ENCODE measurements at places on chromosomes 12 and 14.

DNA sequence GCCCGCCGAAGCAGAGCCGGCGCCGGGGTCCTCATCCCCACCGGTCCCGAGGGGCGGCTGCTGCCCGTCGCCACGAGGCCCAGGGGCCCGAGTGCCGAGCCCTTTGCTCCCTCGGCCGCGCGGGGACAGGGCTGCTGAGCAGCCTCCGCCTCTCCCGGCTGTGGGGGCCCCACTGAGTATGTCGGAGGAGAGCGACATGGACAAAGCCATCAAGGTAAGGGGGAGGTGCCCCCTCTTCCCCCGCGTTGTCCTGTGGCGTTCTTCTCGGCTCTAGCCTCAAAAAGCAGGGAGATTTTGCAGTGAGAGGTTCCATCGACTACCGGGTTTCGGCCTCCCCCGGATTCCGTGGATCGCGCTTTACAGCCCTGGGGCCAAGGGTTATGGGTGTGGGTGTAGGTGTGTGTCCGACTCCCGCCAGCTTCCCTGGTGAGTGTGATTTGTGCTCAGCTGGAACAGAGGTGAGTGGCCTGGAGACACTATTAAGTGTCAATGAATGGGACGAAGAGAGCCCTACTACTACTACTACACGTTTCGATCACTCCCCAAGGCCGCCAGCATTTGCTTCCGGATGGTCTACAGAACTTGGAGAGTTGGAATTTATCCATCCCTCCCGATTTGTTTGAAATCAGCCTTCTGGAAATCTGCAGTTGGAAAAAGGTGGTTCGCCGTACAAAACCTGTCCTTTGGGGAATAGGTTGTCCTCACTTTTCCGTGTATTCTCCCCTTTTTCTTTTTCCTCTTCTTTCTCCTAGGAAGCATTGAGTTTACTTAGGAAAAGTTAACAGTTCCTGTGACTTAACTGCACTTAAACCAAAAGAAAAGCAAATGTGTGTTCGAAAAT is 748 bp downstream of the MAPKAPK5 start:
- H3K36me3 ChIP-seq = peaks cover 40% of the 10 kb centered on the region
- peaks cover 40% of the 10 kb centered on the region for H3K4me1 ChIP-seq
- no peaks in the 10 kb centered on the region for H3K27me3 ChIP-seq

GRCh38 chr14:102490456-102490855 is 19.1 kb downstream of the ANKRD9 start:
- H3K4me3 ChIP-seq = no peak overlapping the region
- H3K27me3 ChIP-seq = no peaks in the 10 kb centered on the region
- no peak for DNase-seq

- no peak for DNase-seq
- peaks cover 3% of the 10 kb centered on the region for H3K36me3 ChIP-seq
- no peak overlapping the region for H3K27ac ChIP-seq
- H3K4me1 ChIP-seq = no peaks in the 10 kb centered on the region
These were observed 12.9 kb downstream of the MIA2 start for GRCh38 chr14:39246618-39247017.

GRCh38 chr14:68878908-68879307 is 86.0 kb upstream of the ZFP36L1 start:
- H3K36me3 ChIP-seq = peaks cover 3% of the 10 kb centered on the region
- no peak overlapping the region for H3K27ac ChIP-seq
- H3K27me3 ChIP-seq = no peaks in the 10 kb centered on the region
- no peak overlapping the region for H3K4me3 ChIP-seq

DNA sequence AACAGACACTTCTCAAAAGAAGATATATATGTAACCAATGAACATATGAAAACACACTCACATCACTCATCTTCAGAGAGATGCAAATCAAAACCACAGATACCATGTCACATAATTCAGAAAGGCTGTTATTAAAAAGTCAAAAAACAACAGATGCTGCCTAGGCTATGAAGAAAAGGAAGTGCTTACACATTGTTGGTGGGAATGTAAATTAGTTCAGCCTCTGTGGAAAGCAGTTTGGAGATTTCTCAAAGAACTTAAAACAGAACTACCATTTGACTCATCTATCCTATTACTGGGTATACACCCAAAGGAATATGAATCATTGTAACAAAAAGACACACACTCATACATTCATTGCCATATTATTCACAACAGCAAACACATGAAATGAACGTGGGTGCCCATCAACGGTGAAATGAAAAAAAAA is 35.1 kb downstream of the EIF2S3B start:
- H3K36me3 ChIP-seq = no peaks in the 10 kb centered on the region
- no peaks in the 10 kb centered on the region for H3K27me3 ChIP-seq
- H3K27ac ChIP-seq = peak overlapping the region; percentile 39
- peaks cover 9% of the 10 kb centered on the region for H3K4me1 ChIP-seq

DNA sequence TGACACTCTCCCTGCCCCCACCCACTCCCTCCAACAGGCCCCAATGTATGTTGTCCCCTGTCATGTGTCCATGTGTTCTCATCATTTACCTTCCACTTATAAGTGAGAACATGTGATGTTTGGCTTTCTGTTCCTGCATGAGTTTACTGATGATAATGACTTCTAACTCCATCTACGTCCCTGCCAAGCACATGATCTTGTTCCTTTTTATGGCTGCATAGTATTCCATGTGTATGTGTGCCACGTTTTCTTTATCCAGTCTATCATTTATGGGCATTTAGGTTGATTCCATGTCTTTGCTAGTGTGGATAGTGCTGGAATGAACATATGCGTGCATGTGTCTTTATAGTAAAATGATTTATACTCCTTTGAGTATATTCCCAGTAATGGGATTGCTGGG is 100.0 kb upstream of the LHX5 start:
- H3K36me3 ChIP-seq = no peaks in the 10 kb centered on the region
- no peaks in the 10 kb centered on the region for H3K4me1 ChIP-seq
- no peaks in the 10 kb centered on the region for H3K27me3 ChIP-seq
- no peak for DNase-seq
- no peak overlapping the region for H3K4me3 ChIP-seq

GRCh38 chr14:56813143-56813551 is 2.9 kb upstream of the OTX2 start:
- no peak for DNase-seq
- no peaks in the 10 kb centered on the region for H3K4me1 ChIP-seq
- H3K36me3 ChIP-seq = no peaks in the 10 kb centered on the region
- peaks cover 85% of the 10 kb centered on the region for H3K27me3 ChIP-seq
- no peak overlapping the region for H3K27ac ChIP-seq
- no peak overlapping the region for H3K4me3 ChIP-seq

- no peaks in the 10 kb centered on the region for H3K4me1 ChIP-seq
- H3K4me3 ChIP-seq = no peak overlapping the region
- no peaks in the 10 kb centered on the region for H3K36me3 ChIP-seq
- no peaks in the 10 kb centered on the region for H3K27me3 ChIP-seq
- no peak overlapping the region for H3K27ac ChIP-seq
These were observed 759.1 kb downstream of the GALC start for GRCh38 chr14:87233806-87234384.

DNA sequence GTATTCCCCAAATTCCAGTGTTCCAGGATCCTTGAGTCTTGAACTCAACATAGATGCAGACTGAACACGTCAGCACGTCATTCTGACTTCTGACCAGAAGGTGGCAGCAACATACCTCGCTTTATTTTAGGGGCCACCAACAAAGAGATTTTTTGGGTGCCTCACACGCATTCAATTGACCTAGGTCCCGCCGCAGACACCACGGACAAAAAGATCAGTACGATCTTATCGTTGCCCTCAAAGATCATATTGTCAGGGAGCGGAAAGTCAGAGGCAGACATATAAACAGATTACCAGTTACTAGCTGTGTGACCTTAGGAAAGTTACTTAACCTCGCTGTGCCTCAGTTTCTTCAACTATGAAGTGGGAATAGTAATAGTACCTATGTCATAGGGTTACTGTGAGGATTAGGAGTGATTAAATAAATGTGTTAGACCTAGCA is 6.5 kb upstream of the PRPH start:
- H3K4me1 ChIP-seq = no peaks in the 10 kb centered on the region
- no peak overlapping the region for H3K4me3 ChIP-seq
- no peaks in the 10 kb centered on the region for H3K36me3 ChIP-seq
- peak; percentile 67 for DNase-seq

DNA sequence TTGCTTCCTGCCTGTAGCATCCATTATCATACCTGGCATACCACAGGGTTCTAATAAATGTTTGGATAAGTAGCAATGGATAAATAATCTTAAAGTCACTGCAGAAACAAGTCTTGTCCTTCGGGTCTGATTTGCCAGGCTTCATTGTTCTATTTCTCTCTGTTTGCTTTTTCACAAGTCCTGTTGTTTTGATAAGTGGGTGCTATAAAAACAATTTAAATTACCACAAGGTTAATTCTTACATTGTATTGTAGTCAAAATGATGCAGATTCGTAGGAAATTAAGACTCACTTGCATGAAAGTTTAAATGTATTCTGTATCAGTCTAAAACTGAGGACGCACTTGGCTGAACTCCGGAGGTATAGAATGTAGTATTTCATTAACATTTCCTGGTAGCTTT is 429.9 kb downstream of the NELL2 start:
- no peak overlapping the region for H3K4me3 ChIP-seq
- DNase-seq = no peak
- H3K27me3 ChIP-seq = peaks cover 12% of the 10 kb centered on the region
- H3K36me3 ChIP-seq = no peaks in the 10 kb centered on the region
- H3K4me1 ChIP-seq = no peaks in the 10 kb centered on the region

DNA sequence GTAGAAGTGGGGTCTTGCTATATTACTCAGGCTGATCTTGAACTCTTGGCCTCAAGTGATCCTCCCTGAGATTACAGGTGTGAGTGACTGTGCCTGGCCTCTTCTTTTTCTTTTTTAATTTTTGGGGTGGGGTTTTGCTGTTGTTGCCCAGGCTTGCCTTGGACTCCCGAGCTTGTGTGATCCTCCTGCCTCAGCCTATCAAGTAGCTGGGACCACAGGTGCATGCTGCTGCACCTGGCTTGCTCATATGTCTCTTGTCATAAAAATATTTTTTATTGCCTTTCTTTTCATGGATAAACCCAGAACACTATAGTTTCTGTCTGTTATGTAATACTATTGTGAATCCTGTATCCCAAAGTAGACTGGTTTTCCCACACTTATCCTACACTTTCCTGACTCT is 26.0 kb downstream of the SCYL2 start:
- H3K36me3 ChIP-seq = peaks cover 8% of the 10 kb centered on the region
- no peak overlapping the region for H3K27ac ChIP-seq
- no peaks in the 10 kb centered on the region for H3K27me3 ChIP-seq
- no peak overlapping the region for H3K4me3 ChIP-seq

GRCh38 chr14:28879573-28879996 is 113.0 kb downstream of the FOXG1 start:
- H3K27me3 ChIP-seq = no peaks in the 10 kb centered on the region
- no peaks in the 10 kb centered on the region for H3K4me1 ChIP-seq
- no peak for DNase-seq
- no peak overlapping the region for H3K4me3 ChIP-seq

GRCh38 chr14:96146131-96146771 is 58.4 kb upstream of the BDKRB2 start:
- peaks cover 67% of the 10 kb centered on the region for H3K27me3 ChIP-seq
- no peaks in the 10 kb centered on the region for H3K4me1 ChIP-seq
- no peak for DNase-seq
- no peak overlapping the region for H3K27ac ChIP-seq
- H3K36me3 ChIP-seq = no peaks in the 10 kb centered on the region

GRCh38 chr14:106120101-106120500 is 593.7 kb downstream of the TMEM121 start:
- H3K27ac ChIP-seq = no peak overlapping the region
- DNase-seq = no peak
- no peaks in the 10 kb centered on the region for H3K36me3 ChIP-seq
- peaks cover 7% of the 10 kb centered on the region for H3K4me1 ChIP-seq

DNA sequence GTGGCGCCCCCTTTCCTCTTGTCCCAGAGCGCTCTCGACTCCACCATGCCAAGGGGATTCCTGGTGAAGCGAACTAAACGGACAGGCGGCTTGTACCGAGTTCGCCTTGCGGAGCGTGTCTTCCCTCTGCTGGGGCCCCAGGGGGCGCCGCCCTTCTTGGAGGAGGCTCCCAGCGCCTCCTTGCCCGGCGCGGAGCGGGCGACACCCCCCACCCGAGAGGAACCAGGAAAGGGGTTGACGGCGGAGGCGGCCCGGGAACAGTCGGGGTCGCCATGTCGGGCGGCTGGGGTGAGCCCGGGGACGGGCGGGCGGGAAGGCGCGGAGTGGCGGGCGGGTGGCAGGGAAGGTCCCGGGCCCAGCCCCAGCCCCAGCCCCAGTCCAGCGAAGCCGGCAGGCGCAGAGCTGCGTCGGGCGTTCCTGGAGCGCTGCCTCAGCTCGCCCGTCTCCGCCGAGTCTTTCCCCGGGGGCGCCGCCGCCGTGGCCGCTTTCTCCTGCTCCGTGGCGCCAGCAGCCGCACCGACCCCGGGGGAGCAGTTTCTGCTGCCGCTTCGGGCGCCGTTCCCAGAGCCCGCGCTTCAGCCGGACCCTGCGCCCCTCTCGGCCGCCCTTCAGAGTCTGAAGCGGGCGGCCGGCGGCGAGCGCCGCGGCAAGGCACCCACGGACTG is 376 bp downstream of the INSM2 start:
- peaks cover 2% of the 10 kb centered on the region for H3K36me3 ChIP-seq
- H3K27me3 ChIP-seq = peaks cover 35% of the 10 kb centered on the region
- H3K4me1 ChIP-seq = peaks cover 6% of the 10 kb centered on the region
- peak overlapping the region; percentile 76 for H3K4me3 ChIP-seq
- no peak overlapping the region for H3K27ac ChIP-seq

GRCh38 chr12:56462565-56462964 is 5.8 kb upstream of the SPRYD4 start:
- DNase-seq = no peak
- H3K36me3 ChIP-seq = peaks cover 6% of the 10 kb centered on the region
- no peak overlapping the region for H3K27ac ChIP-seq

- no peak for DNase-seq
- peaks cover 22% of the 10 kb centered on the region for H3K4me1 ChIP-seq
- H3K27ac ChIP-seq = no peak overlapping the region
- peaks cover 24% of the 10 kb centered on the region for H3K27me3 ChIP-seq
- H3K36me3 ChIP-seq = peaks cover 26% of the 10 kb centered on the region
These were observed 2.2 kb upstream of the DAAM1 start for GRCh38 chr14:59186306-59186705.

GRCh38 chr14:21768116-21768874 is 94.7 kb upstream of the OR4E1 start:
- no peaks in the 10 kb centered on the region for H3K36me3 ChIP-seq
- peaks cover 23% of the 10 kb centered on the region for H3K27me3 ChIP-seq
- H3K27ac ChIP-seq = no peak overlapping the region
- H3K4me3 ChIP-seq = peak overlapping the region; percentile 56
- peak; percentile 8 for DNase-seq
- no peaks in the 10 kb centered on the region for H3K4me1 ChIP-seq

DNA sequence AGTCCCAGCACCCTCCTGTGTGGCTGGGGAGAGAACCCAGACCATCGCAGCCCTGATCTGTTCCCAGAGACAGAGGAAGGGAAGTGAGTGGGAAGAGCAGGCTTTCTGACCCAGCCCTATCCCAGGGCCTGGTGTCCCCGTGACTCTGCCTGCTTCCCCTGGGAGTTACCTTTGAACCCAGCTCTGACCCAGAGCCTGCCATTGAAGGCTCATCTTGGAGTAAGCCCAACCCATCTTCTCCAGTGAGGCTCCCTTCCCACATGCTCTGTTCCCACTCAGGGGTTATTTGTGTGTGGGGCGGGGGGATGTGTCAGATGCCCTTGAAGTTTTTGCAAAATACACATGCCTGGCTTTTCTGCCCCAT is 6.0 kb downstream of the TMEM63C start:
- H3K36me3 ChIP-seq = peaks cover 5% of the 10 kb centered on the region
- no peak overlapping the region for H3K27ac ChIP-seq
- H3K4me1 ChIP-seq = peaks cover 15% of the 10 kb centered on the region
- peaks cover 11% of the 10 kb centered on the region for H3K27me3 ChIP-seq
- DNase-seq = no peak
- H3K4me3 ChIP-seq = no peak overlapping the region

Data from effector memory CD8-positive, alpha-beta T cell (primary cell).